ENCODE measurements at places on chromosomes 5 and 9.

- no peak for DNase-seq
These were observed 51.6 kb upstream of the FUBP3 start for GRCh38 chr9:130527651-130528310.

DNA sequence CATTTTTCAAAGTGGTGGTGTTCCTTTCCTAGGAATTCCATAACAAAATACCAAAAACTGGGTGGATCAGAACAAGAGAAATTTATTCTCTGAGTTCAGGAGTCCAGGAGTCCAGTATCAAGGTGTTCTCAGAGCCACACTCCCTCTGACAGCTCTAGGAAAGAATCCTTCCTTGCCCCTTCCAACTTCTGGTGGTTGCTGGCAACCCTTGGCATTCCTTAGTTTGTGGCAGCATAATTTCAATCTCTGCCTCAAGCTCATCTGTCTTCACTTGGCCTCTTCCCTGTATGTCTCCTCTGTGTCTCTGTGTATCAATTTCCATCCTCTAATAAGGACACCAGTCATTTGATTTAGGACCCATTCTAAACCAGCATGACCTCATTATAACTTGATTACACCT lies 243.7 kb downstream of the MPDZ start:
- DNase-seq: no peak

- DNase-seq: no peak
These were observed 577.4 kb downstream of the ACTL7B start for GRCh38 chr9:108278341-108278740.

GRCh38 chr9:93566408-93567270 lies 9.7 kb upstream of the PHF2 start:
- peak; percentile 98 for DNase-seq

DNA sequence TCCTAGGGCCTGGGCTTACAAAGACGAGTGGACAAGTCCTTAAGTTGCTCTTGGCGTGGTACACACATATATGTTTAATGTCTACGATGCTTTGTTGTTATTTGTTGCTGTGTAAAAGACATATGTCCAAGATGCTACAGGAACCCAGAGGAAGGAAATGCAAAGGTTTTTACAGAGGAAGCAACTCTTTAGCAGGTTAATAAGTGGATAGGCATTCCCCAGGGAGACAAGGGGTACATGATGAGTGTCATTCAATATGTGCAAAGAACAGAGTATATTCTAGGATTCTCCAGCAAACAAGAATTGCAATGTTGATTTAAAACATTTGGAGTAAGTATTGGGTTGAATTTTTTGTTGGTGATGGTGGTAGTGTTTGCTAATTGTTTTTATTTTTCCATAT lies 92.1 kb downstream of the PIP5K1B start:
- no peak for DNase-seq

DNA sequence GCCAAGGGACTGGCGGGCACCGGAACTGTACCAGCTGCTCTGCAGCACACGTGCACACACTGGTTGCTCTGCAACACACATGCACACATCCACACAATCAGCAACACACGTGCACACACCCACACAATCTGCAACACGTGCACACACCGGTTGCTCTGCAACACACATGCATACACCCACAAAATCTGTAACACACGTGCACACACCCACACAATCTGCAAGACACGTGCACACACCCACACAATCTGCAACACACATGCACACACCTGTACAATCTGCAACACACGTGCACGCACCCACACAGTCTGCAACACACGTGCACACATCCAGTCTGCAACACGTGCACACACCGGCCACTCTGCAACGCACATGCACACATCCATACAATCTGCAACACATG lies 17.9 kb downstream of the PLEKHG4B start:
- DNase-seq: no peak

- no peak for DNase-seq
These were observed 390 bp upstream of the SNX2 start for GRCh38 chr5:122774519-122774860.

- no peak for DNase-seq
These were observed 18.3 kb upstream of the HSDL2 start for GRCh38 chr9:112361601-112362000.
